ENCODE measurements at places on chromosomes 11 and 22. TPM values are rescaled to one million over a fixed set of nuclear protein-coding genes. Genes with fewer than 3 reads are reported as not detected.

Gene APOL5
- total RNA-seq, result not detected

Gene C11orf91
- total RNA-seq, result not detected

Gene LINC01488
- not detected for total RNA-seq

Gene OR51Q1
- not detected for total RNA-seq

Gene DDTL
- 3.7 TPM for total RNA-seq

Gene PRG3
- not detected for total RNA-seq

Gene C11orf87
- total RNA-seq, result not detected

Gene BIK
- total RNA-seq, result not detected

Gene CCDC87
- 0.37 TPM for total RNA-seq

Gene NXPE2
- not detected for total RNA-seq

Gene SIK2
- total RNA-seq, result 9.9 TPM

Gene NPAS4
- total RNA-seq, result not detected

Gene GLYAT
- total RNA-seq, result not detected

Gene C11orf52
- total RNA-seq, result 0.37 TPM

Gene KRTAP5-7
- not detected for total RNA-seq

Gene NRGN
- total RNA-seq, result 1.4 TPM

Gene FOXRED2
- 11.0 TPM for total RNA-seq

Gene PIH1D2
- 2.2 TPM for total RNA-seq

Gene FGF19
- not detected for total RNA-seq

Gene LMO1
- not detected for total RNA-seq

Gene TRIM51
- total RNA-seq, result not detected

Gene ACTN3
- total RNA-seq, result under 0.01 TPM

Gene TSG101
- 45.6 TPM for total RNA-seq

Gene ARRB1
- 40.1 TPM for total RNA-seq

Gene RGL4
- total RNA-seq, result not detected

Gene MS4A12
- total RNA-seq, result not detected

Gene FJX1
- total RNA-seq, result 140 TPM

Data from subcutaneous preadipocyte (primary cell).